Osteocyte (in vitro differentiated cells): ENCODE measurements at places on chromosomes 6 and 20. TPM values are rescaled to one million over a fixed set of nuclear protein-coding genes. Genes with fewer than 3 reads are reported as not detected.
A peak's percentile ranks its signal among the peaks of the same experiment; 100 is the strongest.

RXRB gene
- 53.1 and 58.3 TPM in 2 replicates for total RNA-seq

PPIL6 gene
- total RNA-seq, result 1.9 and 2.2 TPM in 2 replicates

DNA sequence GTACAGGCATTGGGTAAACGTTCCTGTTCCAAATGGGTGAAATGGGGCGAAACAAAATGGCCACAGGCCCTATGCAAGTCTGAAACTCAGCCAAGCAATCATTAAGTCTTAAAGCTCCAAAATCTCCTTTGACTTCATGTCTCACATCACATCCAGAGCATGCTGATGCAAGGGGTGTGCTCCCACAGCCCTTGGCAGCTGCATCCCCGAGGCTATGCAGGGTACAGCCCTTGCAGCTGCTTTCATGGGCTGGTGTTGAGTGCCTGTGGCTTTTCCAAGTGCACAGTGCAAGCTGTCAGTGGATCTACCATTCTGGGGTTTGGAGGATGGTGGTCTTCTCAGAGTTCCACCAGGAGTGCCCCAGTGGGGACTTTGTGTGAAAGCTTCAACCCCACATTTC is 270.0 kb upstream of the CDYL start:
- DNase-seq, result no peak

DOK5 gene
- total RNA-seq, result 6.6 and 7.4 TPM in 2 replicates

DNA sequence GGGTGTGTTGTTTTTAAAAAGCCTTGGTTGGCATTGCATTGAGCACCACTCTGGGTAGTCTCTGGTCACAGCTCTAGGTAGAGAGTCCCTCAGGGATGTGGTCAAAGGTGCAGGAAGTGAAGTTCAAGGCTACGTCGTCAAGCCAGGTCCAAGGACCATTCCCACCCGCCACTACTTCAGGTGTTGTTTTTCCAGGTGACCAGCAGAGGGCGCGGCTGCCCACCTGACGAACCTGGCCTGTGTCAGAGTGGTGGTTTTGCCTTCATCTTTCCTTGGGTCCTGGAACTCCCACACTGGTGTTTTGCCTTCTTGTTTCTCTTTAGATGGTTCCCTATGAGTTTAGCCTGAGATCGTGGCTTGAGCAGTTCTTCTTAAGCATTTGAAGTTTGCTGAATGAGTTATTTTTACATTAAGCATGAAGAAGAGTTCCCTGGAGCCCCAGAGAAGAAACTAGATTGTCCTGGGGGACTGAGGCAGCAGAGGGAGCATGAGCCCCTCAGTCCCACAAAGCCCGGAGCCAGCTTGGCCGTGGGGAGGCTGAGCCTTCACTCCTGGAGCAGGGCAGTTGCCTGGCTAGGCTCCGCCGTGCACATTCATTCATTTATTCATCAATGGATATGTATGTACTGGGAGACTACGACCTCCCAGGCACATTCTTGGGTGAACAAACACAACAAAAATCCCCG is 5.6 kb upstream of the PHACTR3 start:
- DNase-seq, result no peak

GRCh38 chr6:139475646-139476045 is 101.2 kb upstream of the CITED2 start:
- DNase-seq, result no peak

LY6G6C gene
- total RNA-seq, result not detected in 2 replicates

- DNase-seq, result no peak
These were observed 446.0 kb downstream of the QKI start for GRCh38 chr6:163860287-163861081.

DNA sequence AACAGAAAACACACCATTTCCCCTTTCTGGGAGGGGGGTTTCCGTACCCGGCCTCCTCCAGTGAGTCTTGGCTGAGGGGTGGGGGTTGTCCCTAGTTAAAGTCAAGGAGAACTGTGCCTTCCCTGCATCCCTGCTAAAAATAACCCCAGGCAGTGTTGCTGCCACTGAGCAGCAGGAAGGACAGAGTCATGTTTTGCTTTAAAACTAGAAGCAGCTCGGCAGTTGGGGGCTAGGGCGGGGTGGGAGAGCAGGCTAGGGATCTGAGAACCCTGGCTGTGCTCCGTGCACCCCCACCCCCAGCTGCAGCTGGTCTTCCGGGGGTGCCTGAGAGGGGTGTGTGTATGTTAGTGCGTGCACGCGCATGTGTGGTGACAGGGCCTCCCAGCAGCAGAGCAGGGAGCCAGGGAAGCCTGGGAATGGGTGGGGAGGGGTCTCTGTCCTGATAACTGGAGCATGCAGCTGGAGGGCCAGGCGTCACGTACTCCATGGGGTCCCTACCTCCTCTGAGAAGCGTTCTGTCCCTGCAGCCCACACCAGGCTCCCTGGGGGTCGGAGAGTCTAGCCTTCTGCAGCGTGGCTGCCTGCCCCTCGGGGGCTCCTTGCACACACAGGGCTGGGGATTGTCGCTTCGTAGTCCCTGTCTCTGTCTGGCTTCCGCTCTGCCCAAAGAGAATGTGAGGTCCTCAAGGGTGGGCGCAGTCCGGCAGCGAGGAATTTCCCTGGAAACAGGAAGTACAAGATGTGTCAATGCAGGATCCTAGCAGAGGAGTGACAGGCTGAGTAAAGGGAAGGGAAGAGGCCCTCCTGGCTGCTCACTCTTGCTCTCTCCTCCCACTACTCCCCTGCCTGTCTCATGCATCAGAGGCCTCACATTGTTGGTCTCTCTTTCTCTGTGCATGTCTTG is 16.8 kb upstream of the ARMC12 start:
- DNase-seq, result no peak

PABPC1L gene
- total RNA-seq, result 56.1 and 65.3 TPM in 2 replicates

KCNQ5 gene
- total RNA-seq, result 5.5 and 7.2 TPM in 2 replicates

- no peak for DNase-seq
These were observed 16.7 kb upstream of the PRDM1 start for GRCh38 chr6:106069478-106069877.

NKAPL gene
- total RNA-seq, result not detected in 2 replicates

GRIK2 gene
- total RNA-seq, result 7.1 and 10.8 TPM in 2 replicates

PRR18 gene
- total RNA-seq, result not detected in 2 replicates

DNA sequence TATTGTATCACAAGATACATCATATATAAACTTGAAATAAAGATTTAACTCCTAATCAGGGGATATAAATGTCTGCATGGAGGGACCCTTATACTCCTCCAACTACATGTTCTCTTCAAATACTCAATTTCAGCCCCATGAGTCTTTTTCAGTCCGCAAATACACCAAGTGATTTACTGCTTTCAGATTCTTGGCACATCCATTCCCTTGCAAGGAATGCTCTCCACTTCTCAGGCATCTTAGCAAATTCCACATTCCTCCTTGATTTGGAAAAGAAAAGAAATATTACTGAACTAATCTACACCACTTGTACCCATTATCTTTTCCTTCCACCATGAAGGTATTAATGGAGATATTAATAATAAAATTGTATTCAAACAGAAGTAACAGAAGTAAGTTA is 999.4 kb upstream of the GJE1 start:
- DNase-seq, result no peak

DNA sequence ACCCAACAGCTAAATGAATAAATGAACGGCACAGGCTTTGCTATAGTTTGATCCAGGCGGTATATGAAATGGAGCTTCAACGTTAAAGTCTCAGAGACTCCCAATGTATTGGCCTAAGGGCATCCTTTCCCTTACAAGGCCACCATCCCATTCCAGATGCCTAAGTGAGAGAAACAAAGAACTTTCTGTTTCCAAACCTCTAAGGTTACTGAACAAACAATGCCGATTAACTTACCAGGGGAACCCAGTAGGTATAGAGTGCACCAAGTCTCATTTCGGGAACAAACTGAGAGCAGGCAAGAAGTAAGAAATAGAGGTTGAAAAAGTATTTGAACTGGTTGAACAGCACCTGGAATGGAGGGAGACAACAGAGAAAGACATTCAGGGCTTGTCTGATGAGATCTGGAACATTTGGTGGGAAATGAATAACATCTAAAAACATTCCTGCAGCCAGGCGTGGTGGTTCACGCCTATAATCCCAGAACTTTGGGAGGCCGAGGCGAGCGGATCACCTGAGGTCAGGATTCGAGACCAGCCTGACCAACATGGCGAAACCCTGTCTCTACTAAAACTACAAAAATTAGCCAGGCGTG is 42.5 kb downstream of the ATP9A start:
- no peak for DNase-seq

EBF4 gene
- total RNA-seq, result 9.8 and 12.8 TPM in 2 replicates

COL11A2 gene
- total RNA-seq, result 2.7 and 3.3 TPM in 2 replicates

DNA sequence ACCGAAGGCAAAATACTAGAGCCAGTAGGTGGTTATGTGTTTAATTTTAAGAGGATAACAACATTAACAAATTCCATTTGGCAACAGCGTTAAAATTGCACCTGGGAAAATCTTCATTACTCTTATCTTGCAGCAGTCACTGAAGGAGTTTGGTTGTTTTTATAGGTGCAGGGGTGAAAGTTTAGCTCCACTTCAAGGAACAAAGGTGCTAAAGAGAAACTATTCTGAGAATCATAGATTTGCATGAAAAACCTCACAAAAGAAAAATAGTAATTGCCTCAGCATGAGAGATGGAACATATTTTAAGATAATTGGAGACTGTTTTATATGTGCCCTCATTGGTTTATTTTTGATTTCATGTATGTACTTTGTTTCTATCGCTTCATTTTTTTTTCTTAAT is 444.4 kb downstream of the UTRN start:
- DNase-seq, result no peak

SNX21 gene
- total RNA-seq, result 24.4 and 25.6 TPM in 2 replicates

PLA2G7 gene
- not detected in 2 replicates for total RNA-seq

- DNase-seq, result no peak
These were observed 12.0 kb upstream of the TRMT11 start for GRCh38 chr6:125974214-125974866.

GRCh38 chr20:45306431-45306982 is at the start of gene RBPJL:
RBPJL (plus strand) TSS chr20:45306840; CDS start chr20:45306923, 83 bp downstream.
- no peak for DNase-seq

GRCh38 chr20:44052166-44052565 is 134.8 kb downstream of the JPH2 start:
- peak; percentile 74 for DNase-seq

BTNL2 gene
- total RNA-seq, result not detected in 2 replicates

TREML2 gene
- not detected in 2 replicates for total RNA-seq

GRCh38 chr6:158042245-158042798 is 60.7 kb downstream of the SYNJ2 start:
- peak; percentile 84 for DNase-seq

DNA sequence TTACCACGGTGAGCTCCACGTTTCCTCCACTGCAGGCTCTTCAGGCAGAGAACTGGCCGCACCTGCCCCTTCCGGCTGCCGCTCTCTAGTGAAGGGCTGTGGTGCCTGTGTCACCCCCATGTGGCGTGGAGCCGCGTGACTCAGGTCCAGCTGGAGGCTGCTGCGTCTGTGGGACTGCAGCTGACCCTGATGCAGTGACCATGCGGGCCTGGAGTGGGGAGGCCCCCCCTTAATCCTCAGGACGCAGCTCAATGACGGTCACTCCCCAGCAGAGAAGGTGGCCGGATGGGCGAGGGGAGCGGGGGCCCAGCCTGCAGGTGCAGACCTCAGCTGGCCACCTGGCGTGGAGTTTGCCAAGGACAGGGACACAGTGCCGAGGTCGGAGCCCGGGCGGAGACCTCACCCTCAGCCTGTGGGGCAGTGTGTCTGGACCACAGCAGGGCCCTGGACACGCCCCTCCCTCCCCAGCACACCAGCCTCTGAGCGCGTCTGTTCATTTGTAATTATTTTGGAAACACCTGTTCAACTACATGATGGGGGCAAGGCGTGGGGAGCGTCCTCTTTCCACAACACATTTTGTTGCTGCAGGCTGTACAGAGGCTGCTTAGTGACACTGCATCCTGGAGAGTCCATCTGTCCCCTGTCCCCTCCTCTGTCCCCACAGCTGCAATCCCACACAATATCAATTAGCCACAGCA is 10.7 kb downstream of the BHLHE23 start:
- no peak for DNase-seq

EYS gene
- total RNA-seq, result not detected in 2 replicates

GRCh38 chr6:5513408-5513807 is 252.1 kb downstream of the FARS2 start:
- no peak for DNase-seq

ZNF391 gene
- total RNA-seq, result 2.4 and 4.0 TPM in 2 replicates
